Stimulated activated CD4-positive, alpha-beta T cell treated with anti-CD3 and anti-CD28 coated beads, Interleukin-2, amount 100 ng/mL, for 4 hours (primary cell): ENCODE measurements at places on chromosomes 1 and 21.

DNA sequence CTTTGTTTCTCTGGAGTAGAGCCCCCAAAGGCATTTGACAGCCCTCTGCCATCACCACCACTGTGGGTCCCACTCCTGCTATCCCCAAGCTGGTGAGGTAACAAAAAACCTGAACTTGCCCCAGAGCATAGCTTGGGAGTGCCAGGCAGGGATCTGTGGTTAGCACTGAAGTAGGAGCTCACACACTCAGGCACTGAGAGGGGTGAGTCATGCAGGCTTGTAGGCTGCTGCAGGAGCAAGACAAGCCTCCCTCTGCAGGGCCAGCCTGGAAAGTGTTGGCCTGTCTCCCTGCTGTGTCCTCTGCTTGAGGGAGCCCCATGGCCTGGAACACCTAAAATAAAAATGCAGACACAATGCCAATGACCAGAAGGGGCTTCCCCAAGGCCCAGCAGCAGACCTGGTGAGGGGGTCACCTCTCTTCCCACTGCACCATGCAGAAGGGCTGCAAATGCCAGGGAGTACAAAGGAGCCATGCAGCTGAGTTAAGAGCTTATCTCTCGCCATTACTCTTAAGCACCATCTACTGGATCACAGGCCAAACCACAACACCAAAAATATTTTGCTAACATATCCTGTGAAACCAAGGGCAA, 108.9 kb upstream of the POGK start:
- no peak for DNase-seq

DNA sequence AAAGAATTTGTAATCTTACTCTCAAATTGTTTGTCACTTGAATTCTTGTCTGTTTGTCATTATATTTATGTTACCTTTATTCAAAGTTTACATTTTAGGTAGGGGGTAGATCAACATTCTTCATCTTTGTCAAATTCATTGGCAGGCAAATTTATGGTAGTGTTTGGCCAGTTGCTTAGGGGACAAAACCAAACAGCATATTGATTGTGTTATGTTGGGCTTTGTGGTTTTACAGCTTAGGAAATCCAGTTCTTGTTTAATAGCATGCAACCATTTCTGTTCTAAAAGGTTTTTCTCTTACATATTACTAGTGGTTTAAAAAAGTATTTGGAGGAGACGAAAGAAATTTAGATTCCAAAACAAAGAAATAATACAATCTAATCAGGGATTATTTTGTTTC, 91.4 kb downstream of the HMCN1 start:
- no peak for DNase-seq

- no peak for DNase-seq
Measured at GRCh38 chr1:38242506-38242905, 195.9 kb upstream of the POU3F1 start.

- DNase-seq: no peak
Measured at GRCh38 chr1:190908691-190909090, 431.0 kb upstream of the BRINP3 start.

- no peak for DNase-seq
Measured at GRCh38 chr1:207223162-207223561, 98.3 kb upstream of the CD55 start.

GRCh38 chr1:151377150-151377884, 4.8 kb upstream of the SELENBP1 start:
- DNase-seq: no peak

DNA sequence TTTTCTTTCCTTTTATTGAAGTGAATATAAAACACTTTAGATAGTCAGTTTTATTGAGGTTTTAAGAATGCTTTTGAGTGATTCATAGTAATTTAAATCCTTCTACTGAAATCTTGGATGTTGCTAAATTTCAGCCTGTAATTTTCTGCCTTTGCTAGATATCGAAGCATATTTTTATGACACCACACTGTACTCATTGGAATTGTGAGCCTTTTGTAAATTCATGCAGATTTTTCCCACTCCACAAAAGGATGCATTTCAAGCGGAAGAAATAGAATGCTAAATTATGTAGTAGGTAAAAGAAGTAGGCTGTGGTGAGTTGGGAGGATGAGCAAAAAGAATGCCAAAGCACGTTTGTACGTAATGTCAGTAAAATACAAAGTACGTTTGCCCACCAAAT, 13.8 kb downstream of the SNX7 start:
- DNase-seq: no peak

GRCh38 chr21:45639206-45640000, 4.1 kb upstream of the PCBP3 start:
- DNase-seq: no peak

DNA sequence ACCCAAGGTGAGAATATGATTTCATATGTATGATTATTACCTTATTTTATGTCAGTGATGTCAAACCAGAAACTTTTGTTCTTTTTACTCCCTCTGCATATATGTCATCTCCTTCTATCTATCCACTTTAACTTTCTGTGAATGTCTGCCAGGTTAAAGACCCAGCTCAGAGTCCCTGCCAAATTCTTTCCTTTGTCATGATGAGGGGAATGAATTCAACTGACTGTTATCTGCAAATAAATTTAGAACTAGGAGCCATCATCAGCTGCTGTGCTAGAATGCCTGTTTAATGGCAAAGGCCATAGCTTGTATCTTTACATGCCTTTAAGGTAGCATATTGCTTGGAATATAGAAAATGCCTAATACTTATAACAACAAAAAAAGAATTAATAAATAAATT, 815.6 kb upstream of the NEGR1 start:
- DNase-seq: no peak

GRCh38 chr1:231369282-231369681, 31.2 kb downstream of the SPRTN start:
- DNase-seq: no peak

GRCh38 chr1:160096274-160097116, 1.9 kb downstream of the IGSF8 start:
- no peak for DNase-seq

GRCh38 chr1:67831850-67832513, 1.3 kb downstream of the GNG12 start:
- no peak for DNase-seq

GRCh38 chr1:66285618-66286270, 248.2 kb upstream of the SGIP1 start:
- DNase-seq: no peak

DNA sequence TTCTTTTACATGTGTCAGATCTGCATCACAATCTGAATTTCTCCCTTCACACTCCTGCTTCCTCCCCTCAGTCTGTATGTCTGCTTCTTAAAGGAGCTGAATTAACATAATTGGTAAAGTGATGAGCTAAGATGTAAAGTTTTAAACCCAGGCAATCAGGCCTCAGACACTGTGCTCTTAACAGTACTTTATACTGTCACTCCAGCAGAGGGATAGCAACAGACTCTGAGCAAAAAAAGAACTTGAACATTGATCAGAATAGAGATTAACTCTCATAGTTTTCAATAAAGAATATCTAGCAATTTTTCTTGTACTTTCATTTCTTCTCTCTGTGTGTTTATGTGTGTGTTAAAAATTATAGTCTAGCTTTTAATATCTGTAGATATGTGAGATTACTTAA, 110.3 kb downstream of the DUSP10 start:
- no peak for DNase-seq

DNA sequence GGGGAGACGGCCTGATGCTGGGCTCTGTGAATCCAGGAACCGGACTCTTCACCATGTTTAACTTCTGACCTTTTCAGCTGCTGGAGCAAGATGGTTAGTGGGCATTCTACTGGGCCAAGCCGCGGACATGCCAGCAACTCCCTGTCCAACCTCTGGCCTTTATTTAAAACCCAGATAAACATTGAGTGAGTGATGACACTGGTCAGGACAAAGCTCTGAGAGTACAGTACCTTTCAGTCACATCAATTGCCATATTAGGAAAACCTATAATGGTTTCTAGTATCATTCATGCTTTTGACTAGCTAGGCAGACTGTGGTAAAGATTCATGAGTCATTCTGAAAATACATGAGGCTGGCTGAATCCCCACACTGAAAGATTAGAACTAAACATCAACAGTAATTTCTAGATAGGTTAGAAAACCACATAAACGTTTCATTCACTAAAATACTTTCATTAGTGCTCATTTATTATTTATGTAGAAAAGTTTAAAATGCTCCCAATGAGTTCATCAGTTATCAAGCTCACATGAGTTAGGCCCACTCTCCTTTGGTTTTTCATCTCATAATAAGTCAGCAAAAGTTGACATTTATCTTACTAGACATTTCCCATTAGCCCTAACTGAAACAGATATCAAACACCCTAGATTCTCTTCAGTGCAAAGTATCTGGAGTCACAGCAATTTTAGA, 7.1 kb upstream of the ACTA1 start:
- DNase-seq: no peak

DNA sequence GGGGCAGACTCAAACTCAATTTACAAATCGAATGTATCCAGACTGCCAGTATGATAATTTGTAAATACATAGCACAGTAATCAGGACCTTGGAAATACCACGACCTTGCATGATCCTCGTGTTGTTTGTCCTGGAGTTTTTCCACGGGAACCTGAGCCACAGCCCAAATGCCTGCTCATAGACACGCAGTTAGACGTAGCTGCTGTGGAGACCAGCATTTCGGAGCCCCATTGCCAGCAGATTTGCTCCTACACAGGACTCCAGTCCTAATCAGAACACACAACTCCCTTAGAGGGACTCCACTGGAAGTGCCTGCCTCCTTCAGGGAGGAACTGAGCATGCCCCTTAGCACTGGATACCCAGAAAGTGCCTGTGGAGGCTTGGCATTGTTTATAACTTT, 163.2 kb downstream of the GALNT2 start:
- DNase-seq: no peak

DNA sequence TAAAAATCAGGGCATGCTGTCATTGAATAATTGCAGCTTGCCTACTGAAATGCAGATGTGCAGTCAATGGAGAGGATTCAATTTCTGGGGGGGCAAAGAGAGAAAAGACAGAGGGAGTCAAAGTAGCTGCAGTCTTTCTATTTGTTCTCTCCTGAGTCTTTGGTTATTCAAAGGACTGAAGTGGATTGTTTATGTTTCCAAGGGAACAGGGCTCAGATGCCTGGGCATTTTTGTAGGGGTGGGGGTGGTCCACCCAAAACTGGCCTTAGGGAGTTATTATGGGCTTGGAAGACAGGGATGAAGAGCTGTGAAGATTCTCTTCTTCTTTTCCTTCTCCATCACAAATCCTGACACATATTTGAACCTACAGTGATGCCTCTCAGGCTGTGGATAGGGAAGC, 408.8 kb upstream of the DAB1 start:
- DNase-seq: no peak

DNA sequence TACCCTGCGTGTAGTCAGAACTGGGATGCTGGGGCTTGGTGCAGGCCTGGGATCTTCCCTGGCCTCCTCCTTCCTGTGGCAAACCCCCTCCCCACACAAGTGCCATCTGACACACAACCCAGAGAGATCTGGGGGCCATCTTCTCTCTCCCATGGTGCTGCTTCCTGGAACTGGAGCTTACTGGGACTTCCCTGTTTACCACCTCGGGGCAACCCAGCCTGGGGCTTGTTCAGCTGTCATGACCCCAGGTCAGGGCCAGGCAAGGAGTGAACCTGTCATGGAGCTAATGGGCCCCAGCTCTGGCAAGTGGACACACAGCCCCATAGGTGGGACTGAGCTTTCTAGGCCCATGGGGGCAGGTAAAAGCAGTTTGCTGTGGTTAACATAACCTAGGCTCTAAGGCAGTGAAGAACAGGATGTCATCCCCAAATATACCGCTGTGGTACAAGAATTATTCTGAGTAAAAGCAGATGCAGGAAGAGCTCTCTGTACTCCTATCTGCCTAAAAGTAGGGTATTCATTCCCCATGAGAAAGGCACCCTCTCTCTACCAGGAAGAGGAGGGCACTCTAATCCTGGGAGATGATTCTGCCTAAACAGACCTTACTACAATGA, 2.4 kb downstream of the TRIM11 start:
- no peak for DNase-seq

GRCh38 chr1:76581712-76582111, 285.6 kb upstream of the ST6GALNAC5 start:
- DNase-seq: no peak

DNA sequence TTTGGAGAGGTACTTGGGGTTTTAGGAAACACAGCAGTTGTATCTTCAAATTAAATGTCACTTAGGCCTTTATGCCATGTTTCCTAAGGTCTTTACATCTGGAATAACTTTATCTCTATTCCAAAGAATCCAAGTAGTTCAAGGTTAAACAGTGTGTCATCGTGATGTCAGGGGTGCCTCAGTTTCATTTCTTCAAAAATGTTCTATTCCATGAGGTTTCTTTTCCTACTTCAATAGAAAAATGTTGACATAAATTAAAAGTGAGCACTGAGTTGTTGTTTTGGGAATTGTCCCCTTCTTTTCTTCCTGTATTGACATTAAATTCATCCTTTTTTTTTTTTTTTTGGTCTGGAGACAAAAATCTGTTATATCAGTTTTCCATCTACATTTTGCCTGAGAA, 160.6 kb upstream of the C21orf91 start:
- no peak for DNase-seq

GRCh38 chr1:154729031-154729442, 121.1 kb upstream of the ADAR start:
- no peak for DNase-seq

DNA sequence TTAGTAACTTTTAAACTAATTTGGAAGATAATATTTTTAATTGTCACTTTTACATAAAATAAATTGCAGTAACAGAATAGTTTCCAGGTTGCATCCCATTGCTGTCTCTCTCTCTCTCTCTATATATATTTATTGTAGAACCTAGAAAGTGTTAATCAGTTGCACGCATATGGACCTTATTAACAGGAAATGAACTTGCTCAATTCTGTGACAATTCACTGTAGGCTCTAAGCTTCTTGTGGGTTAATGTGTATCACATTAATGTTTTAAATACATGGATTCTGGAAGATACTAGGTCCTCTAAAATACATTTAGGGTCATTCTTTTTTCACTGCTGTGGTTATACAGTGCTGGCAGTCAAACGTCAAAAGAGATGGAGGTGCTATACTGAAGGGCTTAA, 33.1 kb downstream of the LRRC71 start:
- no peak for DNase-seq

DNA sequence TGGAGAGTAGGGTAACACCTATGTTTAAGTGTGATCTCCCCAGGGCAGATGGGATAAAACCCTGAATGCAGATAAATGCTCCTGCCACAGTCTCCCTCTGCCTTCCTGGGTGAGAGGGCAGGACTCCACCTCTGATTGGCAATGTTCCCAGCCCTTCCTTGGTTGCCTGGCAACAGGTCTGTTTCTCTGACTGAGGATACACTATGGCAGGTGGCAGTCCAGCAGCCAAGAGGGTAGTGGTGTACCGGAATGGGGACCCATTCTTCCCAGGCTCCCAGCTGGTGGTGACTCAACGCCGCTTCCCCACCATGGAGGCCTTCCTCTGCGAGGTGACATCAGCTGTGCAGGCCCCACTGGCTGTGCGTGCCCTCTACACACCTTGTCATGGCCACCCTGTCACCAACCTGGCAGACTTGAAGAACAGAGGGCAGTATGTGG, at the start of gene DCDC2B:
DCDC2B (plus strand) TSS at position 199 of the 438 bp plus-strand sequence; CDS start at position 204, 5 bp downstream.
- no peak for DNase-seq

GRCh38 chr1:112247036-112247597, 148.9 kb upstream of the CTTNBP2NL start:
- DNase-seq: no peak
